ENCODE measurements at places on chromosomes 16 and 17. TPM values are rescaled to one million over a fixed set of nuclear protein-coding genes. Genes with fewer than 3 reads are reported as not detected.

The TVP23A gene
- total RNA-seq = not detected

The MAP2K3 gene
- 34.5 TPM for total RNA-seq

The XYLT1 gene
- total RNA-seq = 17.0 TPM

The LDHD gene
- total RNA-seq = 2.1 TPM

The SLC5A11 gene
- not detected for total RNA-seq

The TEKT5 gene
- not detected for total RNA-seq

The PFN1 gene
- 788 TPM for total RNA-seq

The KRTAP4-6 gene
- not detected for total RNA-seq

The SHISA9 gene
- under 0.01 TPM for total RNA-seq

The TOP3A gene
- 29.2 TPM for total RNA-seq

The PHAF1 gene
- 15.1 TPM for total RNA-seq

The BAIAP3 gene
- 0.33 TPM for total RNA-seq

The ST6GALNAC1 gene
- not detected for total RNA-seq

The KRT15 gene
- total RNA-seq = 15.3 TPM

The SHISA6 gene
- not detected for total RNA-seq

The SLC12A3 gene
- total RNA-seq = not detected

The MYH8 gene
- total RNA-seq = not detected

The ODAD4 gene
- total RNA-seq = 1.3 TPM

The NTN1 gene
- 0.12 TPM for total RNA-seq

The ASPA gene
- 0.77 TPM for total RNA-seq

The OTOP2 gene
- not detected for total RNA-seq

The STX1B gene
- 2.5 TPM for total RNA-seq

The EVI2A gene
- 7.3 TPM for total RNA-seq

The ZNF764 gene
- total RNA-seq = 5.6 TPM

The SHCBP1 gene
- 71.8 TPM for total RNA-seq

The CNGB1 gene
- total RNA-seq = not detected

The C16orf92 gene
- not detected for total RNA-seq

The NPIPB13 gene
- total RNA-seq = 0.75 TPM

The ACSM2A gene
- total RNA-seq = not detected

The CHST5 gene
- 0.11 TPM for total RNA-seq

The TBC1D3I gene
- not detected for total RNA-seq

The ESRP2 gene
- 0.12 TPM for total RNA-seq

The SLC13A2 gene
- total RNA-seq = not detected

The AOC2 gene
- 0.75 TPM for total RNA-seq

The STH gene
- total RNA-seq = not detected

The MSLN gene
- total RNA-seq = 0.12 TPM

The ABCA10 gene
- 0.44 TPM for total RNA-seq

The NETO2 gene
- 9.6 TPM for total RNA-seq

The DPEP3 gene
- total RNA-seq = not detected

The FBXW10 gene
- total RNA-seq = 0.12 TPM

The CLEC18B gene
- total RNA-seq = 0.33 TPM

The KRT25 gene
- total RNA-seq = not detected

The ENPP7 gene
- total RNA-seq = not detected

The HBA1 gene
- total RNA-seq = not detected

The NOS2 gene
- total RNA-seq = not detected

The TBC1D16 gene
- total RNA-seq = 23.8 TPM

The GLP2R gene
- total RNA-seq = under 0.01 TPM

The PPL gene
- 0.75 TPM for total RNA-seq

The TBX2 gene
- 21.0 TPM for total RNA-seq
